ENCODE measurements at places on chromosomes 7 and 10.

- DNase-seq = no peak
Observed at GRCh38 chr10:126732868-126733267, 62.4 kb upstream of the C10orf90 start.

- no peak for DNase-seq
Observed at GRCh38 chr10:128063736-128064107, 62.5 kb downstream of the MKI67 start.

DNA sequence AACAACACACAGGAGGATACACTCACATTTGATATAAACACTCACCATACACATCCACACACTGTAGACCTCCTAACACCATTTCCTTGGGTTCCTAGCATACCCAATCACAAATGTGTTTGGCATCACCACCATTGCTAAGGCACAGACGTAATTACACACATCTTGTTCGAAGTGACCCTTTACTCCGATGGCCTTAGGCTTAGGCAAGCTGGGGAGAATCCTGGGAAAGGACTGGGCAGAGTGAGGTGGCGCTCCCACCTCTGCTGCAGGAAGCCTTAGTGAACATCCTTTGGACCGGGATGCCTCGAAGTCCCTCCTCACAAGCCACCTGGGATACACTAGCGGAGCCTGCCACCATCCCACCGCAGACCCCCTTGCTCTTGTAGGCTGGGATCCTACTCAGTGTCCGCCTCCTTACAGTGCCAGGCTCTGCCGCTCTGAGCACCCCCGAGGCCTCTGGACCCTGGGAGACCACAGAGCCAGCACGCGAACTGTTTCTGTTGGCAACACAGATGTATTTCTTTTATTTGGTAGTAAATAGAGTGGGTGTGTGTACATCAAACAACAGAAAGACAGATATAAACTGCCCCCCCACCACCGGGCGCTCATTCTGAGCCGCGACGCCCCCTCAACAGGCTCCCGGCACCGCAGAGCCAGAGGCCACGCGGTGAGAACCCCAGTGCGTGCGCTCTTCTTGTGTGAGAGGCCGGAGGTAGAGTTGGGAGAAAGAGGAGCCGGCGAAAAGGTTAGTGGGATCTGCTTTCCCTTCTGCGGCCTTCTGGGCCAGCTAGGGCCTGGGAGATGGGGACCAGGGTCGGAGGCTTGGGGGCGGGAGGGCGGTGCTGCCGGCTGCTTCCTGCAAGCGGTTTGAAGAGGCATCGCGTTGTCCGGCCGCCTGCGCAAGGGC, 5.9 kb upstream of the HMX2 start:
- DNase-seq = no peak

DNA sequence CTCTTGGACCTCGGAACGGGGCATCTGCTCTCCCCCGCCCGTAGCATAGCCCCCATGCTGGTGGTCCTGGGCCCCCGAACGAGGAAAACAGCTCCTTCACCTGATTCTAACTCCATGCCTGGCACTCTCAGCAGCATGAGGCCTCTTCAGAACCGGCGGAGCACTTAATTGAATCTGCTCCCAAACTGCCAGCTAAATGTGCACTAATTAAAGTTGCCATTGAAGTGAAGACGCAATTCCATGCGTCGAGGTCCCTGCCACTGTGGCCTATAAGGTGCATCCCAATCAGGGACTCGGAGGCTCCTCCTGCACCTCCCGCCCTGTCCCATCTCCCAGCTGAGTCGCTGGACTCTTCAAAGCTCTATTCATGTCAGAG, 41.3 kb upstream of the ADGRA1 start:
- no peak for DNase-seq

DNA sequence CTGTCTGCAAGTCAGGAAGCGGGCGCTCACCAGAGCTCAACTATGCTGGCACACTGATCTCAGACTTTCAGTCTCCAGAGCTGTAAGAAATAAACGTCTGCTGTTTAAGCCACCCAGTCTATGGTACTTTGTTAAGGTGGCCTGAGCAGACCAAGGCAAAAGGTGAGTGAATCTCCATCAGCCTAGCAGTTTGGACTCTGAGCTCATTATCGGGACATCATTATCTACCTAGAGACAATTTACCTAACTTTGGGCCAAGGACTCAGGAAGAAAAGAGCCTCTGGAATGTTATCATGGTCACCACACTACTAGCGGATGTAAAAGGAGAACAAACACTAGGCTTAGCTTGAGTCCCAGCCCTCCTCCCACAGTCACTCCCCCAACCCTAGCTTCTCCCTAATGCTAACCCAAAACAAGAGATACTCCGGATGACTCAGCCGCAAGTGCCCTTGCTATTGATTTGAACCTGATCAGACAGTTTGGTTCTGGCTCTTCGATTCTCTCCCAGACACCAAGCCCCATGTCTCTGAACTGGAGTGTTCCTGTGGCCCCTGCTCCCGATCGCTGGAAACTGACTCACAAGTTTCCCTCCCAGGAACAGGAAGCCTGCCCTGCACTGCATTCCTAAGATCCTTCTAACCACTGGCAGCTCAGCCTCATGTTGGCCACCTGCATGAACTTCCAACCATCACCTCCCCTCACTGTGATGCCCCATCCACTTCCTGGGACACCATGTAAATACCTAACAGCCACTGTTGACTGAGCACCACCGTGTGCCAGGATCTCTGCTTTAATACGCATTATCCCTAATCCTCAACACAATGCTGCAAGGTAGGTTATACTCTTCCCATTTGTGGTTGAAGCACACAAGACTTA, 34.5 kb downstream of the CREB3L2 start:
- no peak for DNase-seq

GRCh38 chr7:154744256-154744860, 258.6 kb downstream of the PAXIP1 start:
- DNase-seq = peak; percentile 25

- DNase-seq = no peak
Observed at GRCh38 chr7:64884085-64884912, 18.8 kb upstream of the ZNF273 start.

DNA sequence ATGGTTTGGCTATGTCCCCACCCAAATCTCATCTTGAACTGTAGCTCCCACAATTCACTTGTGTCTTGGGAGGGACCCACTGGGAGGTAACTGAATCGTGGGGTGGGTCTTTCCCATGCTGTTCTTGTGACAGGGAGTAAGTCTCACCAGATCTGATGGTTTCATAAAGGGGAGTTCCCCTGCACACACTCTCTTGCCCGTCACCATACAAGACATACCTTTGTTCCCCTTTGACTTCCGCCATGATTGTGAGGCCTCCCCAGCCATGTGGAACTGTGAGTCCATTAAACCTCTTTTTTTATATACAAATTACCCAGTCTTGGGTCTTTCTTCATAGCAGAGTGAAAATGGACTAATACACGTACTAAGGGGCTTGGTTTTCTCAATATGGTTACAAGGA, 106.7 kb downstream of the SFMBT2 start:
- DNase-seq = no peak

Measured in Panc1 (cell line).